ENCODE measurements at places on chromosomes 7 and 10.

DNA sequence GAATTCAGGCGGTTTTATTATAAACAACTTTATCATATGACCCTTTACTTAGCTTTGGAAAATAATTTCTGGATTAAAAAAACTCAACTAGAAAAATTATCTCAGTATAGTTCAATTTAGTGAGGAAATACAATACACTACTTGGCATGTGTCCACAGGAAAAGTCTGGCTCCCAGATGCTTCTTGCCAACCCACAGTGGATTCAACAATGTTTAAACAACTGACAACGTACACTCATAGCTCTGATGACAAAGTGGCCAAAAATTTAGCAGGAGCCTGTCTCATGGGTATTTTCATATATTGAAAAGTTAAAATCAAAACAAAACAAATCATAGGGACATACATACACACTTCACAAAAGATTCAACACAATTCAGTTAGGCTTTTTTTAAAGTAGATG lies 158.8 kb downstream of the SKAP2 start:
- DNase-seq, result no peak

DNA sequence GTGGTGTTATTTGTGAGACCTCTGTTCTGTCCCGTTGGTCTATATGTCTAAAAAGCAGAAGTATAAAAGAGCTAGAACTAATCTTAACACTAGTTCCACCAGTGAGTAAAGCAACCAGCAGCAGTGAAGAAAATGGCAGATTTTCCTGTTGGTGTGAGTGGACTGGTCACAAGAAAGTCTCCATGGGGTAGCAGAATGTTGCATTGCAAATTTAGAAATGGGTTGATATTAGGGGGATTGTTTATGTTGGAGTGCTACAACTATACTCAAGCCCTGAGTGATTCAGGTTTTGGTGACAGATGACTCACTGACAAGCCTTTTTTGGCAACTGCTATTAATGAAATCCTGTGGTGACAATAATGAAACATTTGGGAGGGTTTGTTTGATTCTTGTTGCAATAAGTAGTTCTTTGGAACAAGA lies 5.6 kb downstream of the AVL9 start:
- no peak for DNase-seq

DNA sequence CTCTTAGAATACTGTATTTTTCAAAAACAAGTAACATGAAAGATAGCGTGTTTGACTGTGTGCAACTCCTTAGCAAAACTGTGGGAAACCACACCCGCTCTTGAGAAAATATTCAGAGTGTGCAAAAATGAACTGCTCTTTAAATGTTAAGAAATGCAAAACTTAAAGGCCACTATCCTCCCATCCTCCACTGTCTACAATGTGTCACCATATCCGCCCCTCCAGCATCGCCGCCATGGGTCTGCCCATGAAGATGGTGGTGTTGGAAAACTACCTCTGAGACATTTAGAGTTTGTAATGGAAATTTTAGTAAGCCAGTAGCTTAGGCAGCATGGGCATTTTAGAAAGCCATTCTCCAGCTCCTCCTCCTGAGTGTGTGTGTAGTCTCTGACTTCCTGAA lies 20.1 kb upstream of the NMT2 start:
- no peak for DNase-seq

- DNase-seq, result no peak
Observed at GRCh38 chr7:55657654-55658053, 85.4 kb upstream of the VOPP1 start.

DNA sequence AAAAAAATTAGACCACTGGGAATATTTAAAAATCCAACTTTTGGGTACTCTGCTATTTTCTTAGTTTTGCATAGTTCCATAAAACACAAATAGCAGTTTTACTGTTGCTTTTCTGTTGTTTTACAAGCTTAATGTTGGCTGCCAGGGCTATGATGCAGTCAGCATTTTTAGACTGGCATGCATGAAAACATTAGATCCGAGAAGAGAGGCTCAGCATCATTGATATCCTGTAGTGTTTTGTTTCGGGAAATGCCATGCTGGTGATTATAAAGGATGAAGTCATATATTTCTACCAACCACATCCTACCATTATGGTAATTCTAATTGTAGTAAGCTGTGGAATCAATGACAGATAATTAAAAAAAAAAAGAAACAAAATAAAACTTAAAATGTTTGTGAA lies 104.6 kb downstream of the MBL2 start:
- no peak for DNase-seq

GRCh38 chr7:138483531-138483930 lies 23.5 kb downstream of the TRIM24 start:
- no peak for DNase-seq

- DNase-seq, result no peak
Observed at GRCh38 chr10:47389619-47390018, 5.5 kb upstream of the ZNF488 start.

DNA sequence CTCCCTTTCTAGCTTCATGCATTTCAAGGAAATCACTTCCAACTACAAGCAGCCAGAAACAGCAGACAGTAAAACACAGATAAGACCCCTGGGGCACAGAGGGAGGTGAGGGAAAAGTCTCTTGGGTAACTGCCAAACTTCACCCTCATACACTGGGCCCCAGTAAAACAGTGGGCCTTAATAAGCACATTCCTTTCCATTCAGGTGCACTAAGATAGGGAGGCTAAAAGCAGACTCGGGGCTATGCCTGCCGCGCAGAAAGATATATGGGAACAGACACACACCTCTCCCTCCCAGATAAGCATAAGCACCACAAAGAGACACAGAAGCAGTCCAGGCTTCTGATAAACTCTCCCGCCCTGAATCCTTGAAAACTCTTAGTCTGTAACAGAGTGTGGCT lies 117.0 kb downstream of the TYW1B start:
- no peak for DNase-seq

GRCh38 chr7:78006063-78006755 lies 207.6 kb downstream of the PHTF2 start:
- peak; percentile 59 for DNase-seq

DNA sequence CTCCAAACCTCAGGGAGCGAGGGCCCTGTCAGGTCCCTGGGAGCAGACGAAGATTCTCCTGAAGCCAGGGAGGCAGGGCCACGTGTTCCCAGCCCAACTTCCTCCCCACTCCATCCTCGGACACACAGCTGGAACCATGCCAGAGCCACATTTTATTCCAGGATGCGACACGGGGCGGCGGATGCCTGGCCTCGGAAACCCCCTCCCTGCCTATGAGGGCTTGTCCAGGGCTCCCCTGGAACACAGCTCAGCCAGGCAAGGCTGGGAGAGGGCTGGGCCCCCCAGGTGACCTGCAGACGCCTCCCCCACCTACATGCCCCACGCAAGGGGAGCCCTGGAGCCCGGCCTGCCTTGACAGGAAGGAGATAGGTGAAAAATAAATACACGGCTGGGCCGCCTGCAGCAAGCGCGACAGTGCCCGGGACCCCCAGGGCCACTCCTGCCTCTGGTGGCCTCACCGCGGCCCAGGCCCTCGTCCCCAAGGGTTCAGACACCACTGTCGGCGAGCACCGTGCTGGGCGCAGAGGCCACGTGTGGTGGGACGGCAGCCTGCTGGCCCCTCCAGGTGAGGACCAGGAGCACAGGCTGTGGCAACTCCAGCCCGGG lies 21.5 kb downstream of the GET4 start:
- no peak for DNase-seq

- peak; percentile 21 for DNase-seq
Observed at GRCh38 chr10:80515511-80515910, 22.2 kb upstream of the SH2D4B start.

- DNase-seq, result no peak
Observed at GRCh38 chr10:13291821-13292773, 7.8 kb downstream of the PHYH start.

DNA sequence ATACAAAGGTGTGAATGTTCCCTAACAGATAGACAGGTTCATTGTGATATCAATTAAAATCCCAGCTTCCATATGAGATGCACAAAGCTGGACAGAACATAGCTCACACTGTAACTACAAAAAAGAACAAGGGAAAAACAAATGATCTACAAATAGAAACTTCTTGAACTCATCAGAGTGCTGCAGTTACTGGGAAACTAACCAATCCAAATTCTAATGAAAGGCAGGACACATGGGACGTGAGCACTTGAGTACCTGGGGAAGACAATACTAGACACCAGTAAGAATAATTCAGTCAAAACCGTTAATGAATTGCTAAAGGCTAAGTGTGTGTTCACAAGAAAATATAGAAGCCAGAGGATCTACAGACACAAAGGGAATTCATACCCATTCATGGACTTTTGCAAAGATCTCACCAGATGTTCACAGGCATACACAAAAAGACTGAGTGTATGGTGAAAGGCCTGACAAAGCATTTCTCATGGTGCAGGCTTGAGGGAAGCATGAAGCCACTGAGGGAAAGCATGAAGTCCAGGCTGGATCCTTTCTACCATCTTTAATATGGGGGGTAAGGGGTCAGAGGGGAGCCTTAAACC lies 7.8 kb upstream of the GPR22 start:
- no peak for DNase-seq

DNA sequence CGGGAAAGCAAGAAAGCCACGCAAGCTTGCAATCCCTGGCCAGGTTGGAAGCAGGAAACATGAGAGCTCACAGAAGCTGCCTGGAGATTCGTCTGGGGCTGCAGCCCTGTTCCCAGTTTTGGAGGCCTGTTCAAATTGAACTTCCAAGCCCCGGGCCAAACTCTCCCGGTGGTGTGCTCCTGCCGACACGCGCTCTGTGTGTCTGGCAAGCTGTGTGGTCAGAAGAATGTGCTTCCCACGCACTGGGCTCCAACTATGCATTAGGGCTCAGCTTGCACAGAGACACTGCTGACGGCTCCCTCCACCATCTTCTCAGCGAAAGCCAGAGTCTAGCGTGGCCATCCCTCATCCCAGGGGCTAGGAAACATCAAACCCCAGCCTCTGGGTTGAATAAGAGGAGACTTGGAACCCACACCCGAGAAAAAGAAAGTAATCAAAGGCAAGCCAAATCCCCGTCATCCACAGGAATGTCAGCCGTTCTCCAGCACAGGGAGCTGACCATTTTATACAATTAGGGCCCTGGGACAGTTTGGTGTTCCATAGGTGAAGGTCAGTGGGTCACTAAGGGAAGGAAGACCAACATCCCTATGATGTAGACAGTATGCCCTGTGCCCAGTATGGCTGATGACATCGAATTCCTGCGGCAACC lies 107.2 kb downstream of the FGFR2 start:
- no peak for DNase-seq

GRCh38 chr10:121724282-121724681 lies 126.0 kb upstream of the FGFR2 start:
- no peak for DNase-seq

GRCh38 chr10:97733256-97733655 lies 3.7 kb upstream of the ZFYVE27 start:
- DNase-seq, result no peak

DNA sequence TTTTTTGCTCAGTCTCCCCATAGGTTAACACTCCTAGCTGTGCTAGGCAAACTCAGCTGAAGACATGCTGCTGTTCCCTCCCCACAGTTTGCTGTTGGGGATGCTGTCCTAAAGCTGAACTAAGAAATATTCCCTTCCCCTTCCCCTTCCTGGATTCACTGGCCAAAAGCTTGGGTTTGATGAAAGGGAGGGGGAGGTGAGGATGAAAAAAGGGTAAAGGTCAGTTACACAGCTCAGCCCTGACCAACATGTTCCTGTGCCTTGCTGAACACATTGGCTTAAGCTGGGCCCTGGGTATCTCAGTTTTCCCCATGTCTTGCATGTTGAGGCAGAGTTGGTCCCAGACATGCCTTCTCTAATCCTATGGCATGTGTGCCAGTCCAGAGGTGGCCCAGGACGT lies 15.3 kb downstream of the CCM2 start:
- DNase-seq, result no peak

DNA sequence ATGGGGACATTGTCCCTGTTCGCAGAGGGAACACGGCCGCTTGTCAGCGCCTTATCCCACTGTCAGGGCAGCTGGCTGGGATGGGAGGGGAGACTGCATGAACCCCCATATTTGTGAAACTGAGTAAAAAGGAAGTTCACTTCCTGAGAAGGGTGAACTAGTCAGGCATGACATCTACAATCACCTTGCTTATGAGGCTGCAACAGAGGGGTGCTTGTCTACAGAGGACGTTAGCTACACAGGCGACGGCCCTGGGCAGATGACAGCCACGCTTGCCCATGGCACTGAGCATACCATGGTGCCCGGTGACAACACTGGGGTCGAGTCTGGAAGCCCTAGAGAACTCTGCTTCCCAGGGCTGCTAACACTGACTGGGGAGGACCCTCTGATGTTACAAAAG lies 46.0 kb upstream of the KDM7A start:
- DNase-seq, result no peak
